Ascending aorta (tissue), 2 donors: ENCODE measurements at places on chromosomes 5 and 9. TPM values are rescaled to one million over a fixed set of nuclear protein-coding genes. Genes with fewer than 3 reads are reported as not detected.

The NTRK2 gene
- 23.8 TPM for total RNA-seq

The DAB2IP gene
- total RNA-seq, result 71.6 TPM

The ANXA2R gene
- total RNA-seq, result 5.1 TPM

The AQP3 gene
- total RNA-seq, result 12.7 TPM

The SLC34A1 gene
- total RNA-seq, result not detected

The TMEFF1 gene
- not detected for total RNA-seq

The TTF1 gene
- total RNA-seq, result 2.3 TPM

The TPPP gene
- total RNA-seq, result 13.8 TPM

The OGN gene
- total RNA-seq, result 156 TPM

The HK3 gene
- total RNA-seq, result 4.4 TPM

The LMX1B gene
- 1.9 TPM for total RNA-seq

DNA sequence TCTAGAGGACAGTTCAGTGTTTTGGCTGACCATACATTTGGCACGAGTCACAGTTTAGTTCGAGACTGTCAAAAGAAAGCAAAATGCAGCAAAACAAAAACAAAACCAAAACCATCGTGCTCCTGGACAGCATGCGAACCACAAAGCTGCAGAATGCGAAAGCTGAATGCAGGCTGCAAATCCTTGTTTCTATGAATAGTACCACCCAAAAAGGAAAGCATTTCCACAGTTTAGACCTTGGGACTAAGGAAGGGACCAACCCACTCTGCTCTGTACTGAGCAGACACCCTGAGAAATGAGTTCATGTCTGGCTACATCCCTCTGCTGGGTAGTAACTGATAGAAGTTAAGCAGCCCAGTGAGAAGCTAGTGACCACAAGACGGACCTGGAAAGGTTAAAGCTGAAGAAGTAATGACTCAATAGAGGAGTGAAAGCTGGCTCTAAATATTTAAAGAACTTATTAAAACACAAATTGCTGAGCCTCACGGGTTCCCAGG is 3.9 kb downstream of the GCNT4 start:
- H3K36me3 ChIP-seq, result peaks cover 6% of the 10 kb centered on the region
- peak overlapping the region; percentile 49 for H3K27ac ChIP-seq
- DNase-seq, result no peak
- peaks cover 4% of the 10 kb centered on the region for H3K4me1 ChIP-seq

- no peaks in the 10 kb centered on the region for H3K4me1 ChIP-seq
- no peak for DNase-seq
- no peak overlapping the region for H3K27ac ChIP-seq
- H3K36me3 ChIP-seq, result no peaks in the 10 kb centered on the region
- H3K4me3 ChIP-seq, result no peak overlapping the region
These were observed 1644.0 kb downstream of the MAT2B start for GRCh38 chr5:165149431-165149830.

GRCh38 chr5:35312267-35312666 is 82.0 kb upstream of the PRLR start:
- no peak overlapping the region for H3K27ac ChIP-seq
- H3K36me3 ChIP-seq, result no peaks in the 10 kb centered on the region
- DNase-seq, result no peak

GRCh38 chr9:132670457-132671391 is at the start of gene GTF3C4:
TSS of gene GTF3C4 (plus strand) at chr9:132670464. CDS start at chr9:132670599, 135 bp downstream.
- no peaks in the 10 kb centered on the region for H3K27me3 ChIP-seq
- peak within 1 kb of the TSS; percentile 83 for H3K4me3 ChIP-seq
- H3K27ac ChIP-seq, result peak within 1 kb of the TSS; percentile 99

- no peaks in the 10 kb centered on the region for H3K4me1 ChIP-seq
- DNase-seq, result no peak
- no peak overlapping the region for H3K27ac ChIP-seq
- H3K27me3 ChIP-seq, result no peaks in the 10 kb centered on the region
These were observed 140.0 kb upstream of the CDKN2B start for GRCh38 chr9:22148876-22149637.

DNA sequence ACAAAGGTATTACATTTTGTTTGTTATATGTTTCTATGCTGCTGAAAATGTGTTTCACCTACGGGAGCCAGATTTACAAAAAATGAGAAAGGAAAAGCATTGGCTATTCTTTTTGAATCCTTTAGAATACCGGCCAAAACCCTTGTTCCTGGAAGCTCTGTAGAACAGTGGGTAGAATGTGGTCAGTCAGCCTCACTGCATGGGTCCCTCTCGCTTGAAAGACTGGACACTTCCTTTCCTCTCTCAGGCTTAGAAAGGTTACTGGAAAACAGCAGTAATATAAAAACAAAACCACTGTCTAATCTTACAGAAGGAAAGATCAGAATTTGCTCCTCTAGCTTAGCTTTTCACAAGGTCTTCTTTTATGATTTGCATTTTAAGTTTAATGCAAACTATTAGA is 45.1 kb downstream of the OSTF1 start:
- no peaks in the 10 kb centered on the region for H3K4me1 ChIP-seq
- DNase-seq, result no peak
- peaks cover 53% of the 10 kb centered on the region for H3K36me3 ChIP-seq
- H3K27me3 ChIP-seq, result no peaks in the 10 kb centered on the region
- no peak overlapping the region for H3K27ac ChIP-seq
- H3K4me3 ChIP-seq, result no peak overlapping the region

- no peaks in the 10 kb centered on the region for H3K27me3 ChIP-seq
- peaks cover 3% of the 10 kb centered on the region for H3K4me1 ChIP-seq
- no peak for DNase-seq
These were observed 6.5 kb downstream of the CD74 start for GRCh38 chr5:150406103-150406722.

DNA sequence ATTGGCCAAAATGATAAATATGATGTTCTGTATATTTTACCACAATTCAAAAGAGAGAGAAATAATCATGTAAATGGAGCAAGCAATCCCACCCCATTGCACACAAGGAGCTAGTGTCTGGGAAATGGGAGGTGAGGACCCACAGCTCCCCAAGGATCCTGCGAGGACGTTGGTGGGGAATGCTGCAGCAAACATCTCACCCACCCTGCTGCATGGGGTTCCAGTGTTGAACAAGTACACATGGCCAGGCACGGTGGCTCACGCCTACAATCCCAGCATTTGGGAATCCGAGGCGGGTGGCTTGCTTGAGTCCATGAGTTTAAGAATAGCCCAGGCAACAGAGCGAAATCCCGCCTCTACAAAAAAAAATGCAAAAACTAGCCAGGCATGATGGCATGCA is 29.0 kb downstream of the STK10 start:
- no peaks in the 10 kb centered on the region for H3K4me1 ChIP-seq
- H3K4me3 ChIP-seq, result no peak overlapping the region
- no peak overlapping the region for H3K27ac ChIP-seq
- no peak for DNase-seq

- no peaks in the 10 kb centered on the region for H3K4me1 ChIP-seq
- no peaks in the 10 kb centered on the region for H3K36me3 ChIP-seq
- no peak for DNase-seq
- no peak overlapping the region for H3K4me3 ChIP-seq
- no peaks in the 10 kb centered on the region for H3K27me3 ChIP-seq
These were observed 67.6 kb upstream of the RGMB start for GRCh38 chr5:98705841-98706240.

GRCh38 chr5:136066661-136067271 is 38.0 kb downstream of the TGFBI start:
- H3K4me1 ChIP-seq, result no peaks in the 10 kb centered on the region
- no peak for DNase-seq
- peaks cover 5% of the 10 kb centered on the region for H3K36me3 ChIP-seq
- H3K27me3 ChIP-seq, result no peaks in the 10 kb centered on the region
- peak overlapping the region; percentile 7 for H3K27ac ChIP-seq

GRCh38 chr9:84450029-84450428 is 109.5 kb upstream of the SLC28A3 start:
- H3K4me1 ChIP-seq, result no peaks in the 10 kb centered on the region
- no peak for DNase-seq
- H3K27ac ChIP-seq, result no peak overlapping the region

GRCh38 chr5:160434022-160434531 is 12.4 kb downstream of the PTTG1 start:
- H3K36me3 ChIP-seq, result no peaks in the 10 kb centered on the region
- no peak overlapping the region for H3K4me3 ChIP-seq
- no peaks in the 10 kb centered on the region for H3K4me1 ChIP-seq
- H3K27ac ChIP-seq, result no peak overlapping the region
- H3K27me3 ChIP-seq, result no peaks in the 10 kb centered on the region
